ENCODE measurements at places on chromosomes 1 and 21. TPM values are rescaled to one million over a fixed set of nuclear protein-coding genes. Genes with fewer than 3 reads are reported as not detected.

Gene PALMD
- 19.4 TPM for total RNA-seq

Gene DMRTA2
- 0.13 TPM for total RNA-seq

Gene GJA4
- 1.6 TPM for total RNA-seq

Gene PTAFR
- total RNA-seq: not detected
